Keratinocyte (primary cell): ENCODE measurements at places on chromosomes 13 and 19.

- DNase-seq, result no peak
Measured at GRCh38 chr13:108477376-108477775, 152.0 kb upstream of the MYO16 start.

DNA sequence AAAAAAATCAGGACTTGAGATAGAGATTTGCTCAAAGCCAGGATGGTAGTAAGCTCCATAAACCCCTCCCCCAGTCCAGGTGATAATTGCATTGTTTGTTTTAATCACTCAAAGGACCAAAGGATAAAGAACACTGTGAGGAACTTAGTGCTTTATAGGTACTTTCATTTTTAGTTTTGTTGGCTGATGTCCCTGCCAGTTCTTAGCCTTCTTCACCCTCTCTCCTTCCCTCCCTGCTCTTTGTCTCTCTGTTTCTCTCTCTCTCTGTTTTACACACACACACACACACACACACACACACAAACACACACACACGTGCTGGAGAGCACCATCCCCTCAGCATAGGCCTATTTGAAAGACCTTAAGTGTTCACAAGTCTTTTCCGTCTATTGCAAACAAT, 5.2 kb downstream of the FRY start:
- DNase-seq, result no peak

GRCh38 chr19:11324748-11325389, 14.6 kb downstream of the RAB3D start:
- DNase-seq, result no peak

GRCh38 chr13:40609972-40610726, 56.3 kb downstream of the FOXO1 start:
- DNase-seq, result peak; percentile 23

DNA sequence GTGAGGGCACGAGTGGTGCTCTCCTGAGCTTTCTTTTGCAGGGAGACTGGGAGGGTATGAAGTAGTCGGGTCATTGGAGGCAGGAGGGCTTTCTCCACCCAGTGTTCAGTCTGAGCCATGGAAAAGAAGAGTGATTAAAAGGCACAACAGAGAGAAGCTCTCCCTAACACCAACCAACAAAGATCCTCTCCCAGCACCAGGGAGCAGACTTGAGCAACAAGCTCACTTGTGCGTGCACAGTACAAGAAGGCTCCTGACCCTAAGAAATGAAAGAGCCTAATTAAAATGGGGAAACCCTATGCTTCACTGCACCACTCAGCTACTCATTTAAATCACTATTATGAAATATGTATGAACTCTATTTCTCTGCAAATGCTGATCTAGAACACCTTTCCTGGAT, 276.3 kb upstream of the SOX21 start:
- no peak for DNase-seq

GRCh38 chr13:71137101-71137500, 729.9 kb downstream of the DACH1 start:
- DNase-seq, result no peak

DNA sequence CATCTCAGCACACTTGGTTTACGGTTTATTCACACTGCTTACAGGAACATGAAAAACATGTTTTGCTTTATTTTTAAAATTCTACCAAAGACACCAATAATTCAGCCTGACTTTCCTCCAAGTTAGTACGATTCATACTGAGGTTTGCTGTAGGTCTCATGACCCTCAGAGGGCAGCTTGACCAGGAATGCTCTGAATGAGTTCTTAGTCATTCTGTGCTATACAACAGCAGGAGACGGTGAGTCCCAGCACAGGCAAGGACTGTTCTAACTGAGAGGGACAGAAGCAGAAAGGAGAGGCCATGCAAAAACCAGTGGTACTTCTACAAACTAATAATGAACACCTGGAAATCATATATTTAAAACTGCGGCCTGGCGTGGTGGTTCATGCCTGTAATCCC, 6.4 kb downstream of the GRTP1 start:
- no peak for DNase-seq

- peak; percentile 86 for DNase-seq
Measured at GRCh38 chr19:56507446-56508289, at the start of gene ZNF471. Gene ZNF471, plus strand, starts transcription at chr19:56507855. Its CDS starts 3,717 bp downstream, at chr19:56511572.

DNA sequence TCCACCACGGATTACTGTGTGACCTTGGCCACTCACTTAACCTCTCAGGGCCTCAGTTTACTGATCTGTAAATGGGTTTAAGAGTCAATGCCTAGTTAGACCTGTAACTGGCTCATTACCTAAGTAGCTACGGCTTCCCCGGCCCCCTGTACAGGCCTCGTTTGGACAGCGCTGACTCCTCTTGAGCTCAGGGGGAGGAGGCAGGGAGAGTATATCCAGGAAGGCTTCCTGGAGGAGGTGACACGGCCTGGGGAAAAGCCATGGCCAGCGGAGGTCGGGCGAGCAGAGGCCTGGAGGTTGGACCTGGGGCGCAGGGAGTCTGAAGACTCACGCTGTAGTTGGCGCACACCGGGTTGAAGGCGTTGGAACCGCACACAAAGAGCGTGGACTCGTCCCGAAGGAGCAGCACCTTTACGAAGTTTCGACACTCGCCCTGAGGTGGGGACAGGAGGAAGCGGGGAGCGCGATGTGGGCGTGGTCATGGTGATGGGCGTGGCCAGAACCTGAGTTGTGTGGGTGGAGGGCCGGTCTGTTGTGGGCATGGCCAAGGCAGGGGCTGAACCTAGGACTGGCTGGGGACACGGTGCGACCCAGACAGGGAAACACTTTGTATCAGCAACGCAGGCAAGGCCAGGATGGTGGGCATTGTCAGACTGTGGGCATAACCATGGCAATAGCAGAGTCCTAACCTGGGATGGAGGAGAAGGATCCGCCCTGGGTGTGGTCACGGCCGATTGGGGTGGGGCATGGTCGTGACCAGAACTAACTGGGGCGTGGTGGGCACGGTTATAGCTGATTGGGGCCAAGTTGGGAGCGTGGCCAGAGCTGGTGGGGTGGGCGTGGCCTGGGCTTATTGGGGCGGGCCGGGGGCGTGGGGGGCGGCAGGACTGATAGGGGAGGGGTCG, 3.6 kb downstream of the SEMA6B start:
- no peak for DNase-seq

- DNase-seq, result no peak
Measured at GRCh38 chr19:31671411-31672035, 322.3 kb upstream of the TSHZ3 start.

DNA sequence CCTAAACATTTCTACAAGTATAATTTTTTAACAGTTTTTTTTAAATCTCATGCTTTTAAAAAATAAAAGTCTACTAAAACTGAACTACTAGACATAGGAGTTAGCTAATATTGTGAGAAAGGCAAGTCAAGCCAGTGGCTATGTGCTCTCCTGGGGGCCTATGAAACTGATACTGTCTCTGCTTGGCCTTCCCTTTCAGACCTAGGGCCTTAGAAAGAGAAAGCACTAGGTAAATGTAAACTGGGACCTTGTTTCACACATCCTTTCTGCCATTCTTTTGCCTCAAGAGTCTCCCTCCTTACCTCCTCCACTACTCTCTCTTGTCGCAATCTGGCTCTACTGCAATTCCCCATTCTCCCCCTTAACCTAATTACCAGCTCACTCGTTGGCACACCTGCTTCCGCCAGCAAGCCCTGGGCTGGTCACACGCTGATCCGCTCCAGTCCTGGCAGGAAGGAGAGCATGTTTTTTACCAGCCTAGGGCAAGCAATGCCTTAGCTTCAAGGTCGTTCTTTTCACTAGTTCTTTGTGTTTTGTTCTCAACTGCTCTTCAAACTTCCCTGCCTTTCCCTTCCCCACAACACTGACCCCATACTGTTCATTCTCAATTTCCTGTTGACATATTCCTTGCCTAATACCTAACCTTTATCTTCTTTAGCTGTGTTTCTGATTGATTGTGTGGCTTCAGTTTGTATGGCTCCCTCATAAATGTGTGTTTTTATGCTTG, 23.1 kb downstream of the TBC1D4 start:
- DNase-seq, result no peak

DNA sequence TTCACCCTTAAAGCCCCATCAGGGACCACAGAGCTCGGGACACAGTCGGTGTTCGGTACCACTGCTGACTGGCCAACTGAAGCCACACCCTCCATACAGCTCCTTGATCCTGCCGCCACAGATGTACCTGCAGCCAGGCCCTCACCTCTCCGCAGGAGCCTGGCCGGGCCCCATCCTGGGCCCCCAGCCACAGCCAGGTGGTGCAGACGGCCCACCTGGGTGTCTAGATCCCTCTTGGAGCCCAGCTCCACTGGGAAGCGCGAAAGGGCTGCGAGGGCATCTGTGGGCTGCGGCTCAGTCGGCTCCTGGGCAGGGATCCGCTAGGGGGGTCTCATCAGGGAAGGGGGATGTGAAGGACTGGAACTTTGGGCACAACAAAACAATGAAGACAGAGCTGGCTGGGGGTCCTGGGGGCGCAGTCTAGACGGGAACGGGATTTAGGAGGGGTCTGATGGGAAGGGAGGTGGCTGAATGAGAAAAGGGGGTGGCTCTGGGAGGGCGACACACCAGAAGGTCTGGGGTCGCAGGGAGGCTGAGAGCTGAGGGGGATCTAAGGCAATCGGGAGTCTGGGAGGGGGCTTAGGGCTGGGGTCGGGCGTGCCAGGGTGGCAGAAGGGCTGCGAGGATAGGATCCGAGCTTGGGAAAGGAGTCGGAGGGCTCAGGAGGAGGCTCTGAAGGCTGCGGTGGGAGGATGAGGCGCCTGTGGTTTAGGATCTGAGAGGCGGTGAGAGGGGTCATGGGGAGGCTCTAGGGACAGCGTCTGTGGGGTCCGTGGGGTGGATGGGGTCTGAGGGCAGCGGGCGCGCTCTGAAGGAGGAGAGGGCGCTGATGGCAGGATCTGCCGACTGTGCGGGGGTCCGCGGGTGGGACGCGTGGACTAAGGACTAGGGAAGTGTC, 15.8 kb downstream of the PRODH2 start:
- no peak for DNase-seq

- no peak for DNase-seq
Measured at GRCh38 chr19:51204321-51204720, 20.6 kb upstream of the CD33 start.

GRCh38 chr13:21901811-21902708, 231.2 kb downstream of the FGF9 start:
- DNase-seq, result no peak

DNA sequence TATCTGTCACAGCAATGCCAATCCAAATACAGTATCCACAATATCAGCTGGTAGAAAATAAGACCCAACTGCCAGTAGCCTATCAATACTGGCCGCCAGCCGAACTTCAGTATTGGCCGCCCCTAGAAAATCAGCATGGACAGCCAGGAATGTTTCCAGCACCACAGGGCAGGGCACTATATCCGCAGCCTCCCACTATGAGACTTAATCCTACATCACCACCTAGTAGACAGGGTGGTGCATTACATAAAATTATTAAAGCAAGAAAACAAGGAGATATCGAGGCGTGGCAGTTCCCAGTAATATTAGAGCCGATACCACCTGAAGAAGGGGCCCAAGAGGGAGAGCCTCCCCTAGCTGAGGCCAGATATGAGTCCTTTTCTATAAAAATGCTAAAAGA, 111.3 kb downstream of the ZNF486 start:
- no peak for DNase-seq

- DNase-seq, result no peak
Measured at GRCh38 chr13:101512650-101513049, 60.2 kb downstream of the ITGBL1 start.

- DNase-seq, result no peak
Measured at GRCh38 chr13:75271846-75272245, 210.1 kb downstream of the TBC1D4 start.

DNA sequence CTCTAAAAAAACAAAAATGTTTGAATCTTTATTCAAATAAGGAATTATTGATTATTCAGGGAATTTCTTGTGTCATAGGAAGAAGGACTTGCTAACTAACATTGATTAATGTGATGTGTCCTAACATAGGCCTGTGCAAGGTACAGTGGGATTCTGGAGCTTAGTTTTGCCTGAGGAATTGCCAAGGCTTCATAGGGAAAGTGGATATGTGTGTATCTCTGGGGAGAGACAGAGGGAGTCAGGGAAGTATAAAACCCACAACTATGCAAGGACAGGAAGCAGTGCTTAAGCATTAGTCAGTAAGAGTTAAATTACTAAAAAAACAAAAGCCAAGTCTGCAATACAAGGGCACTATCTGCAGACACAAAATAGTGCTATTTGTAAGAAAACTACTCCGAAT, 59.6 kb downstream of the WDFY2 start:
- DNase-seq, result peak; percentile 50

- no peak for DNase-seq
Measured at GRCh38 chr13:70391678-70392077, 283.4 kb upstream of the KLHL1 start.

DNA sequence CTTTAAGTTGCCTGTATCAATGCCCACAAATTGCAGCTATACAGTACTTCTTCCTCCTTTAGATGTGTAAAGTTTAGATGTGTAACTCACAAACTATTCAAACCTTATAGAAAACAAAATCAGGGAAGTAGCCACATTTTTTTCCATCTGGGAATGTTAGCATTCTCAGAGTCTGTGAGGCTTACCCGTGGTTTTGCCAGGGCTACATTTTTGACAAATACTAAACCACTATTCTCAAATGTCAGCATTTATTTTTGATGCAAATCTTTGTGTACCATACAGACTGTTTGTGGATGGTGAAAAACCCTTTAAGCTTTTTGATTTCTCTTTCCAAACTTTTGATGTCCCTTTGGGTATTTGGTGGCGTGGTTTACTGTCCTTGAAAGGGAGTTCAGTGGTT, 216.4 kb downstream of the POSTN start:
- no peak for DNase-seq

GRCh38 chr13:102461302-102461701, 59.5 kb upstream of the FGF14 start:
- no peak for DNase-seq

DNA sequence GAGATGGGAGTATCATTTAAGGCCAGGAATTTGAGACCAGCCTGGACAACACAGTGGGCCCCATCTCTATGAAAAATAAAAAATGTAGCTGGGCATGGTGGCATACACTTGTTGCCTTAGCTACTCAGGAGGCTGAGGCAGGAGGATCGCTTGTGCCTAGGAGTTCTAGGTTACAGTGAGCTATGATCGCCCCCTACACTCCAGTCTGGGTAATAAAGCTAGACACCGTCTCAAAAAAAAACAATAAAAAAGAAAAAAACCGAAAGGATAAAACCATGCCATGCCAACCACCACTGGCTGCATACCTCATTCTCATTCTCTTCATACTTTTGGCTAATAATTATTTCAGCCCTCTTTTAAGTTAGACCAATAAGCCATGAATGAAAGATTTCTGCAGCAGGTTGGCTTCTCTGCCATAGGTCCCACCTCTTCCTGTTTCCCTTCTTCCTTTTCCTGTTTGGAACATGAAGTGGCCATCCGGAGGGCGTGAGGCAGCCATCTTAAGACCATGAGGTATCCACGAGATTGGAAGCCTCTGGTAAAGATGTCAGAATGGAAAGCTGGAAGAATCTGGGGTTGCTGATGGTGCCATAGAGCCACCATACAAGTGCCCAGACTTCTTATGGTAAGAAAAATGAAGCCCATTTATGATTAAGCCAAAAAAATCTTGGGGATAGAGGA, 171.3 kb downstream of the CACNA1A start:
- DNase-seq, result no peak

- DNase-seq, result no peak
Measured at GRCh38 chr19:54209811-54210494, 9.3 kb downstream of the RPS9 start.

- DNase-seq, result no peak
Measured at GRCh38 chr13:36046672-36047071, 84.5 kb downstream of the DCLK1 start.
